Right renal pelvis (tissue), 4 donors: ENCODE measurements at places on chromosomes 6 and 20. TPM values are rescaled to one million over a fixed set of nuclear protein-coding genes. Genes with fewer than 3 reads are reported as not detected.

The ARFGEF3 gene
- polyA plus RNA-seq: 6.3 TPM

- DNase-seq: no peak
Observed at GRCh38 chr6:140609956-140610355, 1235.5 kb upstream of the CITED2 start.

DNA sequence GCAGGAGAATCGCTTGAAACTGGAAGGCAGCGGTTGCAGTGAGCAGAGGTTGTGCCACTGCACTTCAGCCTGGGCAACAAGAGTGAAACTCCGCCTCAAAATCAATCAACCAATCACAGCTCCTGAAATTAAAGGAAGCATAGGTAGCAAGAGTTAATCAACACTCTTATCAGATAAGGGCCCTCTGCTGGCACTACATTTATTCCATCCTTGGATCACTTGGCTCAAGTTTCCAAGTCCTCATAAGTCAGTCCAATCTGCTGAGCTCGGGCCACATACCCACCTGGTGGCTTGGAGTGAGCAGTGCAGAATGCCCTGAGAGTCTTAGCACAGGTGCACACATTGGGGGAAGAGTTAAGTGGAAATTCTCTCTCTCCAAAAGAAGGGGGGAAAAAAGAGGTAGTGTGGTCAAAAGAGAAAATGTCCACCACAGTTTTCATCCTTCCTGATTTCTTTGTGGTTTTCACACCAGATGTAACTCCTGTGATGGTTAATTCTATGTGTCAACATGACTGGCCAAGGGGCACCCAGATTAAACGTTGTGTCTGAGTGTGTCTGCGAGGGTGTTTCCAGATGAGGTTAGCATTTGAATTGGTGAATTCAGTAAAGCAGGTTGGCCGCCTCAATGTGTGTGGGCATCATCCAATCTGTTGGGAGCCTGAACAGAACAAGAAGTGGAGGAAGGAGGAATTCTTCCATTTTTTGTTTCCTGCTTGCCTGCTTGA, 14.2 kb upstream of the FAM8A1 start:
- no peak for DNase-seq

The PBOV1 gene
- not detected for polyA plus RNA-seq

- no peak for DNase-seq
Observed at GRCh38 chr6:170037541-170038250, 253.2 kb downstream of the DLL1 start.

The VSX1 gene
- not detected for polyA plus RNA-seq

- no peak for DNase-seq
Observed at GRCh38 chr20:59600472-59600871, 3.9 kb upstream of the PHACTR3 start.

The SUN5 gene
- polyA plus RNA-seq: not detected

GRCh38 chr20:14721926-14722452, 384.6 kb upstream of the FLRT3 start:
- no peak for DNase-seq

DNA sequence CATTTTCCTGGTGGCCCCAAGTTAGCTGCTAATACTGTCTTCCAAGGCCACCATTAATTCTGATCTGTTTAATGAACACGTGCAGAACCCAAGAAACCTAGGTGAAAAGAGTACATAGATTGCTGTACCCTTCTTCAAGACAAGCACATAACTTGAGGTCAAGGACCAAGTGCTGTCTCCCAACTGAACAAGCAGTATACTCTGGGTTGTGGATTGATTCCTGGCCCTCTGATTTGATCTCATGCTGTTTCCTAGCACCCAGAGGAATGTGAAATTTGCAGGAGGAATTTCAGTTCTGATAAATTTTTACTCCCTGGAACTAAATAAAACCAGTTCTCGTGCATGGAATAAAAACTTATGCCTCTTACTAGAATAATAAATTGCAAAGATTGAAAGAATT, 75.6 kb downstream of the MTFR2 start:
- DNase-seq: no peak

GRCh38 chr20:46588532-46589511, 38.4 kb upstream of the OCSTAMP start:
- DNase-seq: no peak

- DNase-seq: no peak
Observed at GRCh38 chr6:36722879-36723278, 25.3 kb downstream of the RAB44 start.
